ENCODE measurements at places on chromosomes 4 and X. TPM values are rescaled to one million over a fixed set of nuclear protein-coding genes. Genes with fewer than 3 reads are reported as not detected.

The CENPVL3 gene
- polyA plus RNA-seq = 1.1 TPM

The PABPC1L2A gene
- 0.08 TPM for polyA plus RNA-seq

The AWAT2 gene
- not detected for polyA plus RNA-seq

The RENBP gene
- polyA plus RNA-seq = 24.6 TPM

The DNAAF6 gene
- polyA plus RNA-seq = 0.13 TPM

The CPLX1 gene
- polyA plus RNA-seq = 3.0 TPM

The EOLA1 gene
- polyA plus RNA-seq = 21.8 TPM

The WDR19 gene
- polyA plus RNA-seq = 83.2 TPM
